ENCODE measurements at places on chromosomes 1 and 21.

GRCh38 chr1:30085811-30086770 lies 637.3 kb downstream of the MATN1 start:
- no peak for DNase-seq

DNA sequence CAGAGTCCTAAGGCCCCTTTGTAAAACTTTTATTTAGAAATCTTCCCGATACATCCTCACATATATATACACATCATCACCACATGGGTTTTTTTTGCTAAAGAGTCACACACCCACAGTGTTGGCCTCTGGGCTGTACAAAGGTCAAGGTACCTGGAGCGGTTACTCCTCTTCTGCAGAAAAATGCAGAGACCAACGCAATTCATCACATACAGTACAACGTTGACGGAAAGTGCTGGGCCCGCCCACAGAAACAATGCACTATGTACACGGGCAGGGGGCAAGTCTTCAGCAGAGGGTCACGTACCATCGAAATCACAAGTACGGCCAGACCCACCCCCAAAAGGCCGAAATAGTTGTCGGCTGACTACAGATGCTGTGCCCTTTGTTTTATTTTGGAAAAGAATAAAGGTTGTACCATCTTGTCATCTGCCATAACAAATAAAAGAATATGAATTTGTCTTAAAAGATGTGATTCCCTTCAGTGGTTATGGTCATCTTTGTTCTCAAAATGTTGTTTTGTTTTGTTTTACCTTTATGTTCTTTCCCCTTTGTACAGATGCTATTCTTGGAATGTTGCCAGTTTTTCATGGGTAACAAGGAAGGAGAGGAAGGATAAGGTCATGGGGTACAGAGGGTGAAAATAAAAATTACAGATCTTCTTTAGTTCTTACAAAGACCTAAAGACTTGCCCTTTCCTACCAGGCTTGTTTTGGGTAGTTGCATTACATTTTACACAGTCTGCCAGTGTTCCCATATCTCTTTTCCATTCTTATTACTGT lies 15.6 kb downstream of the TAL1 start:
- DNase-seq = no peak

DNA sequence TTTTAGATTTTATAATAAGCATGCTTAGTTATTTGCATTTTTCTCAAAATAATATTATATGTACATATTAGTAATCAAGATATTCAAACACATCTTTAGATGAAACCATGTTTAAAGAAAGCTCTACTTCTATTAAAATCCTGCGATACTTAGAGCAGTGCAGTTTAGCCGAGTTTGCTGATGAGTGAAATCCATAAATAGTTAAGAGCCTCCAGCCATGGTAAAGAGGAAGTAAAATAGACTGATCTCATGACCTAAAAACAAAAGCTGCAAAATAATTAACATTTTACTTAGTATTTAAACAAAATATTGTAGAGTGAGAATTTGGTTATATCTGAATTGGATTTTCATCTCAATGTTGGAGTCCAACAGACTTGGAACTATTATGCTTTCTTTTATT lies 147.4 kb upstream of the NRIP1 start:
- no peak for DNase-seq

- no peak for DNase-seq
Measured at GRCh38 chr1:64137412-64137803, 66.0 kb upstream of the UBE2U start.
